ENCODE measurements at places on chromosomes 2 and 18.

DNA sequence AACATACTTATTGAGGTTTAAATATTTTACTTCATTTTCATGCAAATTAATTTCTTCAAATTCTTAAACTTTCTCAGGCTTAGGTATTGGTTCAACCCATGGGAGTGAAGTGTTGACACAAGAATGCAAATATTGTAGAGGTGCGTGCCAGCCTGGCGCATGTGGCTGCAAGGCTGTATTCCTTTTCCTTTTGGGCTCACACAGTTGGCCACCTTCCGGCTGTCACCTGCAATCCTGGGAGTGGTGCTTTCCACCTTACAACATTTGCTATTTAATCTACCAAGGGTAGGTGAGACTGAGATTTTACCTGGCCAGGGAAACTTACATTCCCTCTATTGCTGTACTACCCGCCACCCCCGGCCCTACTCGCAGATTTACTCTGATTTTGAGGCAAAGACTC lies 141.1 kb downstream of the DCC start:
- DNase-seq = no peak

GRCh38 chr2:205585449-205586383 lies 96.6 kb upstream of the NRP2 start:
- DNase-seq = no peak

- DNase-seq = no peak
These were observed 108.9 kb downstream of the TAF4B start for GRCh38 chr18:26335156-26335555.

GRCh38 chr2:171307560-171307959 lies 126.2 kb downstream of the METTL8 start:
- DNase-seq = no peak

DNA sequence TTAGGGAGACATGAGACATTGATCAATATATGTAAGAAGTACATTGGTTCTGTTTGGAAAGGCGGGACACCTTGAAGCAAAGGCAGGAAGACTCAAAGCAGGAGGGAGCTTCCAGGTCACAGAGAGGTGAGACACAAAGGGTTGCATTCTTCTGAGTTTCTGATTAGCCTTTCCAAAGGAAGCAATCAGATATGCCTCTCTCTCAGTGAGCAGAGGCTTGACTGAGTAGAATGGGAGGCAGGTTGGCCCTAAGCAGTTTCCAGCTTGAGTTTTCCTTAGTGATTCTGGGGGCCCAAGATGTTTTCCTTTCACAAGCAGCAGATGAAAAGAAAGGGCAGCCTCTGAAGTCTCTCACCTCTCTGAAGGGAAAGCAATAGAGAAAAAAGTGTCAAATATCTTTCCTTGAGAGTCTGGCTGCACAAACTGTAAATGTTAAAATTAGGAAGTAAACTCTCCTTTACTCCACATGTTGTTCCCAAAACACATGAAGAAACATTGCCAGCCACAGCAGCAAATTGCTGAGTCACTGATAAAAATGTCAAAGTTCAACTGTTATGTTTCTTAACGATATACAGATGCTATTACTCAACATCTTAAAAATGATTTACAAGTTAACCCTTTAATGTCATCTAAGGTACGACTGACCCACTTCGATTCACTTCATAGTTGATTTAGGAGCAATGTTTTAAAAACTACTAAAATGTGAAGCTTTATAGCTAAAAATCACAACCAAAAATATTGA lies 40.3 kb downstream of the CYB5A start:
- no peak for DNase-seq

- DNase-seq = no peak
These were observed 78.5 kb upstream of the SNTG2 start for GRCh38 chr2:871926-872680.

- no peak for DNase-seq
These were observed 486.3 kb downstream of the NR4A2 start for GRCh38 chr2:155846259-155846658.

DNA sequence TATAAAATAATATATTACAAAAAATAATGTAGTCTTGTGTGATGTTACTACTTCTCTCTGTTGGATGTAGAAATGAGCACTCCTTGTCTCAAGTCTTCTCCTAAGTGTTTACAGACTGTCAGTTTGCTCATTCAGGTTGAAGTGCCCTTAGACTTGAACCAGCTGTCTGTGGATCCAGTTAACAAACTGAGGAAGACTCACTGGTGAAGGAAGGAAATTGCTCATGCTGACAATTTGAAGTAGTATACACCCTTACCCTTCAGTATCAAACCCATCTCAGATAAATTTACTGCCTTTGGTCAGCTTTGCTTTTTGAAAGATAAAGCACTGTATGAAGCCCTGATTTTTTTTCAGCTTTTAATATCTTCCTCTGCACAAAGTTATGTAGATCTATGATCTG lies 854.2 kb upstream of the ZEB2 start:
- DNase-seq = no peak

GRCh38 chr2:202669841-202670240 lies 35.1 kb downstream of the FAM117B start:
- no peak for DNase-seq
